ENCODE measurements at places on chromosomes 5 and 9.

DNA sequence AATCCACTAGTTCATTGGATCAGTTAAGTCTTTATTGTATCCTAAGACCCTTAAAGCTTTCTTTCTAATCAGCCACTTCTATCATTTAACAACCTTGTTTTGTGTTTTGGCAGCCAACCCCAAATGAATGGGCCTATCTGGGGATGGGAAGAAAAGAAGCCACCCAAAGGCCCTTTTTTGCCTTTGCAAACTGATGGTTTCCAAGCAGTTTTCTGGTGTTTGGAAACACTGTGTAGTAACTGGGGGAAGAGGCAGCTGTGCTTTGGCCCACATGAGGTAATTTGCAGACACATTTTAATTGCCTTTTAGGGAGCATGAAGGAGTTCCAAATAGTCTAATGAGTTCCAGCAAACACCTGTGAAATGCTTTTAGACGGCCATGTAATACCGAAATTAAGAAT, 1751.3 kb upstream of the WWC1 start:
- no peak for DNase-seq

DNA sequence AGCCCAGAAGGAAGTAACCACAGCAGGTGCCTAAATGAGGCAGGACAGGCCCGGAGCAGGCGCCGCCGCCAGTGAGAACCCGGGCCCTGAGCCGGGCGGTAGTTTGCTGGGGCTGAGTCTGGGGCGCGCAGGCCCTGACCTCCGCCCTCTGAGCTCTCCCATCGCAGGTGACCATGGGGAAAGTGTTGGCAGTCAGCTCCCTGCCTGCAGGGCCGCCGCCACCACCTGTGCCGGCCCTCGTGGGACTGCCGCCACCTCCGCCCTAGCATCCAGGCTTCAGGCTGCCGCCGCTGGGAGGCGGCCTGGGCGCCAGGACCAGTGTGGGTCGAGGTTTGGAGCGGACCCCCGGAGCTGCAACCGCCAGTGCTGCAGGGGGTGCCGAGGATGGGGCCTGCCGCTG, 61.1 kb downstream of the TARS1 start:
- DNase-seq, result no peak

DNA sequence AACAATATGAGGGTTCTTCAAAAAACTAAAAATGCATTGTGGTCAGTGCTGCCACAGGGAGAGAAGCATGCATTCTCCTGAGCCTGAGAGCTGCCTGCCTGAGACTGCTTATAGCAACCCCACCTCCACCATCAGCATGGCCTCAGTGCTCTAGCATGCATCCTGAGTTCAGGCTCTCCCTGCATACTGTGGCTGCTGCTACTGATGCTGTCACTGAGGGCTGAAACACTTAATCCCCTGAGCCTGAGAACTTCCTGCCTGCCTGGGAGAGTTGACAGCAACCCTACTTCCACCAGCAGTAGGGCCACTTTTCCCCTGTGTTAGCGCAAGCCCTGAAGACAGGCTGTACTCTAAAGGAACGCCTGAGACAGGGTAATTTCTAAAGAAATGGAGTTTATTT, 206.0 kb downstream of the FBXO4 start:
- no peak for DNase-seq

GRCh38 chr9:108045851-108046250, 556.3 kb upstream of the KLF4 start:
- DNase-seq, result no peak

- no peak for DNase-seq
Observed at GRCh38 chr9:131748411-131748955, 8.6 kb upstream of the RAPGEF1 start.

GRCh38 chr5:141633871-141634561, 2.6 kb downstream of the HDAC3 start:
- DNase-seq, result no peak

GRCh38 chr5:31781772-31782171, 142.8 kb downstream of the PDZD2 start:
- DNase-seq, result no peak

- DNase-seq, result no peak
Observed at GRCh38 chr5:173792781-173793547, 95.2 kb upstream of the CPEB4 start.

- DNase-seq, result no peak
Observed at GRCh38 chr5:165622864-165623536, 2117.6 kb downstream of the MAT2B start.

DNA sequence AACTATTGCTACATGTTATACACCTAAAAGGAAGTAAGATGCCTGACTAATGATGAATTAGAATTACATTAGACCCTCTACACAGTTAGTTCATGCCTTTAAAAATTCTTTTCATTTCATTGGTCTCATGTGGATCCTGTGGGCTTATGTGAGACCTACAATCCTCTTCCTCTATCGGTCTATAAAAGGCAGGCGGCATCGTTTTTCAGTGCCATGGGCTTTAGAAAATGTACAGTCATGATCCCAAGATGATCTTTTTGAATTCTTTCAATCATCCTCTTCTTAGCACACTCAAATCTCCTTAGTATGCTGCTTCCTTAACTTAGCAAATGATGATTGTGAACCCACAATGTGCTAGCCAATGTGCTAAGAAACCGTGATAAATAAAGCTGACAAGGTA, 193.9 kb downstream of the ZNF608 start:
- DNase-seq, result no peak

DNA sequence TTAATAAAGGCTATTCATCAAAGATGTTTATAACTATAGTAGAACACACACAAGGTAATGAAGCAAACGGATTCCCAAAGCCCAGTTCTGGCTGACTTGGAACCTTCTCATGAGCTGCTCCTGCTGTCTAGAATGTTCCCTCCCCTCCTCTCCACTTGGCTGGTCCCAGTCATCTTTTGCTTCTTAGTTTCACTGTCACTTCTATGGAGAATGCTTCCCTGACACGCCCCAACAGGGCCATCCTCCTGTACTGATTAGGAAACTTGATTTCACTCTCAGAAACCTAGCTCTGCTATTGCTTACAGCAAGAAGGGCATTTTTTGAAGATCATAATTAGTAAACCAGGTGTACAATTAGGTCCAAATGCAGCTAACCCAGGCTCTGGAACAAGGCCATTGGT, 3.2 kb upstream of the RAPGEF1 start:
- DNase-seq, result no peak

DNA sequence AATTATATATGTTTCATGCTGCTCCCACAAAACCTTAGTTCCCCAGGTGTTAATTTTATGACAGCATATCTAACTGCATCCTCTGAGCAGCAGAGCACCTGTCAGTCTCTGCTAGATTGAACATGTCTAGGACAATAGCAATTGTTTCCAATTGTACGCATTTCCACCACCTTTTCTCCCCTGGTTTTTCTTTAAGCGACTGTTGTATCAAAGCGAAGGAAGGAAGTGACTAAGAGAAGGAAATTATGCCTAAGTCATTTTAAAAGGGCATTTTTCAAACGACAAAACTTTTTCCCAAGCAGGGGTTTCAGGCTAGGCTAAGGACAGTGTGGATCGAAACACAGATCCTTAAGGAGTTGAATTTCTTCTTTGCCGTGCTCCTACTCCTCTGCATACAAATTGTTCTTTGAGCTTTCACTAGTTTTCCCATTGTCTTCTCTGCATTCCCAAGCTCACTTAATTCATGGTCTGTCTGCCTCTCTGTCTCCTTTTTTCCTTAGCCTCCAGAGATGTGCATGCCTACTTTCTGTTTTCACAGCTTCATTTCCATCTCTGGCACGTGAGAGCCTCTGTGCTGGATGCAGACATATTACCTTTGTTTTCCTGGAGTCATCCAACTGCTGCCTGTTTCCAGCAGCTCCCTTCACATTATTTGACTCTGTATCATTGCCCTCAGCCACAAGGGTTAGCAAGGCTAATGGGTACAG, 39.4 kb upstream of the STARD4 start:
- DNase-seq, result no peak

DNA sequence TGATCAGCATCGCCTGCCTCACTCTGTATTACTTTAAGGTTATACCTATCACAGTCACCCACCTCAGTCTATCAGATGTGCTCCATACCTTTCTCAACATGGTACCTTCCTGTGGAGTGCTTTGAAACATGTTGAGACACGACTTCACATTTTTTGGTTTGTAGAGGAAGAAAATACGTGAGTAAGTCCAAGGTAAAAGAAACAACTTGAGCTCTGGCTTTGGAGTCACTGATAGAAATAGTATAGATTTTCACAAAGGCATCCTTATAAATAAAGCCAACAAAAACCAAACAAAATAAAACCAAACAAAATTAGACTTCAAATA, 77.5 kb upstream of the HMHB1 start:
- DNase-seq, result no peak

- DNase-seq, result no peak
Observed at GRCh38 chr5:167507463-167508233, 783.8 kb upstream of the WWC1 start.

GRCh38 chr5:124743602-124744169, 2.8 kb downstream of the ZNF608 start:
- peak; percentile 20 for DNase-seq

DNA sequence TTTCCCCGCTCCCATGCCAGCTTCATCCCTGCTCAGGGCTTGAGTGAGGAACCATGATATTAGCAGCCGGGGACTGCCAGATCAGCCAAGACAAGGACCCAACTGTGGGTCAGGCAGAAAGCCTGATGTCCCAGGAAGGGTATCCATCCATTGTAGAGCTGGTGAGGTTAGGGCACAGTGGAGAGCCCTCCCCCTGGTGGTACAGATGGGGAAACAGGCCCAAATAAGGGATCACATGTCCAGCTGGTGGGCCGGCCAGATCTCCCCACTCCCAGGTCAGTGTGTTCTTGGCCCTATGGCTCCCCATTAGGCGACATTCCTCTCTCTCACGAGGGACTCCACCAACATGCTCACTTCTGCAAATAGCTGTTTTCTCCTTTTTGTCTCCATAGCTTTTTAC, 9.0 kb downstream of the CDX1 start:
- DNase-seq, result no peak

- no peak for DNase-seq
Observed at GRCh38 chr9:4152876-4153275, 147.0 kb downstream of the GLIS3 start.

- DNase-seq, result no peak
Observed at GRCh38 chr9:74973714-74974113, 21.0 kb upstream of the C9orf40 start.

GRCh38 chr5:164481270-164481669, 975.9 kb downstream of the MAT2B start:
- DNase-seq, result no peak

- no peak for DNase-seq
Observed at GRCh38 chr5:104049752-104050151, 487.2 kb upstream of the NUDT12 start.

DNA sequence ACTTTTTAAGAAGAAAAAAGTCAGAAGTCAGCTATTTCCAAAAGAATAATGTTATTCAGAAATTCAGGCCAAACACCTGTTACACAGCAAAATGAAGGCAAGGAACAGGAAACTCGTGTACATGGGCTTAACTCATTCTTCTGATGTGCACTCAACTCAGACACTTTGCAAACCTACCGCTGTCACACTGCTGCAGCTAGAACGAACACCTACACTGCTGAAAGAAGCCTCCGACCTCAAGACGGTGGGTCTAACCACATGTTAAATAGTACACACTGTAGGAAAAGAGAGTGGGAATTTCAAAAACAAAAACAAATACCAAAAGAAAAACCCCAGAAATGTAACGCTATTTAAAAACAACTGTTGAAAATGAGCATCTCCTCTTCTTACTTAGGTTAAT, 384.5 kb downstream of the IRX1 start:
- no peak for DNase-seq

DNA sequence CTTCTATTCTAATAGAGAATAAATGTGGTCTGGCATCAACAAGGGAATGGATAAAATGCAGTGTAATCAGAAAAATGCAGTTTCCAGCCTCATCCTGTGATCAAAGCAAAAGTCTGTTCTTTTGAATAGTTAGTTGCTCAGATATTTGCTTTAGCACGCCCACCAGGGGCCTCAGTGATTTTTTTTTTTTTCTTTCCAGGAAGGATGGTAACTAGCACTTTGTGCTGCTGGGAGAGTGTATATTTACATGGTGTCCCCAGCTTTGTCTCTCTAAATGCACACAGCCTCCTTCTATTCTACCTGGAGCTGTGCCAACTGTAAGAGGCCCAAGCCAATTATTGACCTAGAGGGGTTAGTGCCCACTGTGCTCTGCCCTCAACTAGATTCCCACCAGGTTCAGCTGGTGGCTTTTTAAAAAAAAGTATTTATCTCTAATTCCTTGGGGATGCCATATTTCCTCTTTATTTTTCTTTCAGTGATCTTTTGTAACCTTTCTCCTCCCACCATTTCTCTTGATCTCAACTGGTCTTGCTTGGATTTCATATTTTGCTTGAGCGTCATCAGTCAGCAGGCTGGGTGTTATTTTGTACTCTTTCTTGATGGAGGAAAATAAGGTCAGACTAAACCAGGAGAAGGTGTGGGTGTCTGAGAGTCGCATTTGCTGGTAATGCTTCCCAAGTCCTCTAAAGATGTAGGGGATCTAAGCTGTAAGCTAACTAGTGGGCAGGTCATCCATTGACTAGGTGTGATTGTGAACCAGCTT, 193.0 kb upstream of the C9orf72 start:
- no peak for DNase-seq

DNA sequence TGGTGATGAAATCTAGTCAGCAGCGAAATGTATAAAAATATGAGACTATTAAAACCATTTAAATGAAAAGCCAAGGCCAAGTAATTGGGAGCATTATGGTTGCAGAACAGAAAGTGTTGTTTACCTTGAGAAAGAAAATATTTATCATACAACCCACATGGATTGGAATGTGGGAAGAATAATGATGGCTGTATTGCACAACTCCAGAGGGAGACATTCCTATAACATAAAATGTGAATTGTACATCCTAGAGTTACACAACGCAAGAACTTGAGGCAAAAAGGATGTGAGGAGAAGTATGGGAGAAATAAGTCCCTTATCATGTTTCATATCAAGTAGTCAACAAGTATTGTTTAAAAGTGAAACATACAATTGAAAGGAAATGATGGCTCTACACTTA, 1014.0 kb upstream of the SEMA6A start:
- no peak for DNase-seq

DNA sequence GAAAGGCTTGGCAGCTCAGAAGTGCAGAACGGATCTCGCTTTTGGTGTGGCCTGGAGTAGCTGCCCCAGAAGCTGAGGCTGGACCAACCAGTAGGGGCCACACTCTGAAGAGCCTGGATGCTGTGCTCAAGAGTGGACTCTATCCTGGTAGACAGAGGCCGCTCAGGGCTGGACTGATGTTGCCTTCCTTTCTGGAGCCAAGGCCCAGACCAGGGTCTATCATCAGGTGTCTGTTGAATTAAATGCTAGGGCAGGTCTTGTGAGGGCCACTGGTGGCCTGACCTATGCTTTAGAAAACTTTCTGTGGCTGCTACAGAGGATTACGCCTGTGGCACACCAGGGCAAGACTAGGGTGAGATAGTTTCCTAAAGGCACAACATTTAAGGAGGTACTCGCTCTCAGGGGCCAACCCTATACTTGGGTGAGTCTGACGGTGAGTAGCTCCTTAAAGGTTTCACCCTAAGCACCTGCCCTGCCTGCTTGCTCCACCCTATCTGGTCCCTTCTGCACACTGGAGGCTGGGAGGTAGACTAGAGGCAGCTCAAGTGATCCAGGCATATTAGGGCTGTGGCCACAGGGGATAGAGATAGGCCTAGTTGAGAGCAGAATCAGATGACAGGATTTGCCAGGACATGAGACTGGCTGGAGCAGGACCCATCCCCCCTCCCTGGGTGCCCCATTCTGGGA, 9.8 kb upstream of the IRF1 start:
- DNase-seq, result no peak

All from NCI-H1092 treated with DMSO at 0.1 percent for 48 hours (cell line).